ENCODE measurements at places on chromosomes 1 and 21. TPM values are rescaled to one million over a fixed set of nuclear protein-coding genes. Genes with fewer than 3 reads are reported as not detected.

NLRP3 gene
- not detected for total RNA-seq

SMG7 gene
- 6.0 TPM for total RNA-seq

GCSAML gene
- not detected for total RNA-seq

CZIB gene
- 40.3 TPM for total RNA-seq

NCAM2 gene
- 3.4 TPM for total RNA-seq

BEND5 gene
- total RNA-seq = 3.7 TPM

CD84 gene
- total RNA-seq = not detected
